ENCODE measurements at places on chromosomes 2 and 18.

DNA sequence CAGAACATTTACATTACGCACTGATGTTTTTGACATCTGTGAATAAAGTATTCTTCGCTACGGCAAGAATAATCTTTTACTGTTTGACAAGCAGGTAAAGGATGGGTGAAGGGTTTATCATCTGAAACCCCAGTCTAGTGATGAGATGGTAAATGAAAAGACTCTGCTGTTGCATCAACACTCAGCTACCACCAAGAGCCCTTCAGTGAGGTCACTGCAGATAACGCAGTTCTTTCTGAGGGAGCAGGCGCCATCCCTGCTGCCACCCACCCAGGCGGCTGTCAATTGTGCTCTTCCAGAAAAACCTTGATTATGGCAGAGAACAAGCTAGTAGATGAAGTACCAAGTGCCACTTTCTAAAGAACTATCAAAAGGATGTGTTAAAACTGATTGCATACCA lies 58.7 kb downstream of the ABCG8 start:
- no peaks in the 10 kb centered on the region for H3K36me3 ChIP-seq
- DNase-seq: no peak
- H3K4me1 ChIP-seq: no peaks in the 10 kb centered on the region
- H3K4me3 ChIP-seq: no peak overlapping the region
- H3K27me3 ChIP-seq: no peaks in the 10 kb centered on the region

GRCh38 chr2:200379481-200380090 lies 73.1 kb downstream of the SPATS2L start:
- H3K4me1 ChIP-seq: peaks cover 21% of the 10 kb centered on the region
- no peaks in the 10 kb centered on the region for H3K27me3 ChIP-seq
- DNase-seq: no peak

GRCh38 chr2:135245071-135245470 lies 193.0 kb downstream of the RAB3GAP1 start:
- H3K4me1 ChIP-seq: no peaks in the 10 kb centered on the region
- no peaks in the 10 kb centered on the region for H3K36me3 ChIP-seq
- H3K27me3 ChIP-seq: no peaks in the 10 kb centered on the region
- no peak overlapping the region for H3K27ac ChIP-seq
- H3K4me3 ChIP-seq: no peak overlapping the region

- H3K4me3 ChIP-seq: no peak overlapping the region
- no peak overlapping the region for H3K27ac ChIP-seq
- DNase-seq: no peak
These were observed 240.2 kb downstream of the KCNS3 start for GRCh38 chr2:18118703-18119102.

- no peak overlapping the region for H3K27ac ChIP-seq
- H3K4me1 ChIP-seq: peaks cover 10% of the 10 kb centered on the region
- H3K27me3 ChIP-seq: no peaks in the 10 kb centered on the region
- H3K4me3 ChIP-seq: no peak overlapping the region
These were observed 45.5 kb downstream of the PPP3R1 start for GRCh38 chr2:68206793-68207192.

DNA sequence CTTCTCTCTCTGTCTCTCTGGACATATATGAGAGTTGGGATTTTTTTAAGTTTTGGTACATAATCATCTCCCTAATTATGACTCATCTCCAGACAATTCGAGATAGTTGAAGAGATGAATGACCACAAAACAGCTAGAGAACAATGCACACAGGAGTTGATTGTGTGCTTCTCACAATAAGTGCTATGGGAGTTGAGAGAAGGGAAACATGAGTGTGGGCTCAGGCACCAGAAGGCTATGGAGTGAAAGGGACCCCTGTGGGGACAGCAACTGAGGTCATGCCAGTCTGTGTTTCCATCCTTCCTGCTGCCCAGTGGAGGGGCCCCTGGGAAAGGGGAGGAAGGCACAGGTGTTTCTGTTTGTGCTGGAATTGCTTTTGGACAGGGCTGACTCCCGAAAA lies 6.5 kb upstream of the YWHAQ start:
- H3K27ac ChIP-seq: no peak overlapping the region
- peaks cover 30% of the 10 kb centered on the region for H3K4me1 ChIP-seq
- DNase-seq: no peak

DNA sequence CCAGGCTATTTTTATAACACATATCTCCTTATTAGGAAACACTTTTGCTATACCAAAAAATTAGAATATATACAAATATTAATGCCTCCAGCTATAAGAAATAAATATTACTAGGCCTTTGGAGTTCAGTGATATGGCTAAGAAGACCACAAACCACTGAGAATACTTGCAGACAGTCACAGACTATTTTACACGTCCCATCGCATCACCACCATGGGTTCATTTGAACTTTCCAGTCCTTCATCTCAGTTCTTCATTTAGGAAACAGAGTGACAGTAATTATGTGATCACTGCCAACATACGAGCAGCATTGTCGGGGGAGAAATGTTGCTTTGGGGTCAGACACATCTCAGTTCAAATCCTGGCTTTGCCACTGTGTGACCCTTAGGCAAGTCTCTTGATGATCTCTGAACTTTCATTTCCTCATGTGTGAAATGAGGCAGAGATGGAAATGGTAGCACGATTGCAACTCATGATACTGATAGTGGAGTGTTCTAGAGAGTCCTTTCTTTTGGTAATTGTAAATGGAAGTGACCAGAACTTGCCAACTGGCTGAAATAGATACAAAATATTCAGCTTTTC lies 138.9 kb upstream of the NRP2 start:
- DNase-seq: no peak
- no peak overlapping the region for H3K27ac ChIP-seq
- no peaks in the 10 kb centered on the region for H3K27me3 ChIP-seq
- peaks cover 4% of the 10 kb centered on the region for H3K4me1 ChIP-seq
- H3K4me3 ChIP-seq: no peak overlapping the region

- no peak for DNase-seq
- H3K27ac ChIP-seq: no peak overlapping the region
- no peaks in the 10 kb centered on the region for H3K36me3 ChIP-seq
- no peaks in the 10 kb centered on the region for H3K4me1 ChIP-seq
- no peak overlapping the region for H3K4me3 ChIP-seq
- no peaks in the 10 kb centered on the region for H3K27me3 ChIP-seq
These were observed 80.6 kb downstream of the TRABD2A start for GRCh38 chr2:84800194-84800805.

- no peaks in the 10 kb centered on the region for H3K36me3 ChIP-seq
- no peak for DNase-seq
- peaks cover under 1% of the 10 kb centered on the region for H3K4me1 ChIP-seq
- H3K27ac ChIP-seq: no peak overlapping the region
- H3K27me3 ChIP-seq: no peaks in the 10 kb centered on the region
These were observed 6.0 kb downstream of the CAVIN2 start for GRCh38 chr2:191840921-191841320.

GRCh38 chr2:170566138-170566537 lies 149.0 kb upstream of the SP5 start:
- no peak overlapping the region for H3K4me3 ChIP-seq
- H3K36me3 ChIP-seq: no peaks in the 10 kb centered on the region
- no peak for DNase-seq
- H3K4me1 ChIP-seq: no peaks in the 10 kb centered on the region
- no peaks in the 10 kb centered on the region for H3K27me3 ChIP-seq

DNA sequence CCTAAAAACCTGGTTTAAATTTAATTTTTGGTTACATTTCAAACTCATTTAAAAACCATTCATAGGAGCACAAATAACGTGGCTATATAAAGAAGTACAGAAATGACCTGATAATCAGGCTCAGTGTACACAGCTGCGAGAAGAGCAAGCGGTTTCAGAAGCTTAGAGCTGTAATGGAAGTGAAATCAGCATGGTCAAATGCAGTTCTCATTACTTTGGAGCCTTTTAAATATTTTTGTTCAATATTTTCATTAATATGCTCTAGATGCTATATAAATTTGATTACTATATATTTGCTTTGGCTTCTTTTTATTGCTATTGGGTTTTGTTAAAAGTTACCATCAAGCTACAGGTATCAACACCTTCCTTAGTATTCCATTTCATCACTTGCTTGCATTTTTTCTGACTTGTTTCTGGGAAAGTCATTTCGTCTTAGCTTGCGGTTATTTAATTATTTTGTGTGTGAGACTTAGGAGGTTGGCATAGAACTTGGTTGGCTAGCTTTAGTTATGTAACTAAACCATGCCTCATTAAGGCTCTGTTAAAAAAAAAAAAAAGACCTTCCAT lies 58.7 kb downstream of the AFTPH start:
- H3K4me3 ChIP-seq: no peak overlapping the region
- H3K36me3 ChIP-seq: no peaks in the 10 kb centered on the region
- no peak for DNase-seq
- H3K27ac ChIP-seq: no peak overlapping the region

GRCh38 chr2:75289771-75290170 lies 90.5 kb upstream of the TACR1 start:
- H3K4me1 ChIP-seq: no peaks in the 10 kb centered on the region
- no peak for DNase-seq
- H3K27me3 ChIP-seq: no peaks in the 10 kb centered on the region
- no peak overlapping the region for H3K4me3 ChIP-seq

GRCh38 chr2:158184001-158184400 lies 82.3 kb downstream of the UPP2 start:
- H3K27ac ChIP-seq: no peak overlapping the region
- H3K36me3 ChIP-seq: no peaks in the 10 kb centered on the region
- no peaks in the 10 kb centered on the region for H3K4me1 ChIP-seq
- H3K4me3 ChIP-seq: no peak overlapping the region
- DNase-seq: no peak

- H3K27ac ChIP-seq: no peak overlapping the region
- no peak for DNase-seq
- H3K27me3 ChIP-seq: no peaks in the 10 kb centered on the region
- H3K4me1 ChIP-seq: no peaks in the 10 kb centered on the region
- H3K4me3 ChIP-seq: no peak overlapping the region
These were observed 56.1 kb upstream of the PEX13 start for GRCh38 chr2:60961457-60961856.

DNA sequence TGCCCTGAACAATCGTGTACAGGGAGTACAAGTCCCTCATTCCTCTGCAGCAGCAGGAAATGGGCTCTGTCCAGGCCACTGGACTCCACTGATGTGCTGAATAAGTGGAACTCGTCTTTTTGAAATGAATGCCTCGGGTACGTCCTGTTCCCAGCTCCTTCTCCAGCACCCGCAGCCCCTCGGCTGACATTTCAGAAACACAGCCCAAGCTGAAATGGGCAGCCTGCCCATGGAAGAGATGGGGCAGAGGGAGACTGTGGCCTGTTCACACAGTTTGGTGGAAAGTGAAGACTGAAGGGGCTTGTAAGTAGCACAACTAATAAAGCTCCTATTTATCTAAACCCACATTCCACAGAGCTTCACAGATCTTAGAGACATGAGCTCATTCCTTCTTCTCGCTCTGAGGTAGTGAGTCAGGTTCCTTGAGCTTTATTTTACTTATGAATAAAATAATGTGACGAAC lies 498.6 kb downstream of the TXNL1 start:
- DNase-seq: peak; percentile 78
- peak overlapping the region; percentile 84 for H3K27ac ChIP-seq
- no peak overlapping the region for H3K4me3 ChIP-seq
- no peaks in the 10 kb centered on the region for H3K27me3 ChIP-seq
- peaks cover 18% of the 10 kb centered on the region for H3K4me1 ChIP-seq
- H3K36me3 ChIP-seq: no peaks in the 10 kb centered on the region

- H3K36me3 ChIP-seq: no peaks in the 10 kb centered on the region
- no peak overlapping the region for H3K4me3 ChIP-seq
- no peak overlapping the region for H3K27ac ChIP-seq
These were observed 236.7 kb downstream of the SLC4A3 start for GRCh38 chr2:219864154-219864553.

DNA sequence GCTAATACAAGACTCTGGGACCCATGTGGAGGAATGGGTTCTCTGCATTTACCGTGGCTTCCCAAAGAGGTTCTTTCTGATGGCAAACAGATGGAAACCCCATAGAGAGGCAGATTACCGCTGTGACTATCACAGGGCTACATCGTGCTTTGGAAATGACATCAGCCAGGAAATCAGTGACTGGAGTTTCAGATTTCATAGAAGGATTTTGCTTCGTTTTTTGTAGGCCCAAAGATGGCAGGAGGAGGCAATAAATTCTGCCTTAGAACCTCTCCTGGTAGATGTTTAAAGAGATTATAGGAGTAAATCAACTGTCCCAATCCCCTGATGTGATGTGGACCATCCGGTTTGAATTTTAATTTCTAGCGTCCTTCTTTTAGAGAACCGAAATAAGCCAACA lies 214.1 kb downstream of the AGPS start:
- peaks cover 12% of the 10 kb centered on the region for H3K4me1 ChIP-seq
- no peak for DNase-seq
- no peaks in the 10 kb centered on the region for H3K27me3 ChIP-seq
- no peaks in the 10 kb centered on the region for H3K36me3 ChIP-seq

DNA sequence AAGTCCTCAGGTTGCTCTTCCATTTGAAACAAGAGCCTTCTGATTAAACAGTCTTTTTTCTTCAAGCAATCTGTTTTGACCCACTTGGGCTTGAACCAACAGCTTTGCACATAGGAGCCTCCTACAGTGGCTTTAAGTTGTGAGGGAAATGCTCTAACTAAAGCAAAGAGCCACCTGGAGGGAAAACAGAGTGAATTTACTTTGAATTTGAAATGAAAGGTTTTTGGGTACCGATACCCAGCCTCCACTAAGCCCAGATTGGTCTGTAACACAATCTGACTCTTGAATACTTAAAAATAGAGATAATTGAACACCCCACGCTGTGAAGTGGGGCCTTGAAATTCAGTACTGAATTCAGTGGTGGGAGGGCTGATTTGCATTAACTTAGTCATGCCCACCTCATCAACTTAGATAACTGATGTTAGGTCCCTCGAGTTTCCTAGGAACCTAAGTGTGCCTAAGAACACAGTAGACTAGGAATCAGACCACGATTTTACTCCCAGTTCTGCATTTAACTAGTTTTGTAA lies 56.3 kb upstream of the ACVR1C start:
- no peak overlapping the region for H3K27ac ChIP-seq
- DNase-seq: no peak
- H3K4me1 ChIP-seq: no peaks in the 10 kb centered on the region
- no peaks in the 10 kb centered on the region for H3K27me3 ChIP-seq
- H3K36me3 ChIP-seq: no peaks in the 10 kb centered on the region

Measured in testis (tissue), 5 donors.